Left colon (tissue), 2 donors: ENCODE measurements at places on chromosomes 12 and 14.

GRCh38 chr12:115140981-115141655 is 457.1 kb upstream of the TBX3 start:
- DNase-seq = no peak

DNA sequence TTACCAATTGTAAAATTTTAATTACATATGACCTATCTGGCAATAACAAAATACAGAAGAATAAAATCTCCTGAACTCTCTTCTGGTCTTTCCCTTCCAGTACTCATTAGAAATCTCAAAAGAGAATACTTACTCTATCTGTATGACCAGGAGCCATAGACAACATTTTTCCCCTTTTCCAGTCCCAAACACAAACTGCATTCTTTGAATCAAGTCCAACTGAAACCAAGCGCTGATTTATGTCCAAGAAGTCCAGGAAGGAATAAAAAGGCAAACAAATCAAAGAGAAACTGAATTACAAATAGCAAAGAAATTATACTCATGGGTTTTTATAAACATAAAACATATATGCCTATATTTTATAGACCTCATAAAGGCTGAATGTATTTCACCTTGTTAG is 46.7 kb downstream of the EML5 start:
- DNase-seq = no peak

GRCh38 chr12:101877806-101878242 is 444 bp downstream of the DRAM1 start:
- peak; percentile 33 for DNase-seq

- no peak for DNase-seq
Observed at GRCh38 chr14:75335571-75335970, 56.9 kb downstream of the FOS start.

DNA sequence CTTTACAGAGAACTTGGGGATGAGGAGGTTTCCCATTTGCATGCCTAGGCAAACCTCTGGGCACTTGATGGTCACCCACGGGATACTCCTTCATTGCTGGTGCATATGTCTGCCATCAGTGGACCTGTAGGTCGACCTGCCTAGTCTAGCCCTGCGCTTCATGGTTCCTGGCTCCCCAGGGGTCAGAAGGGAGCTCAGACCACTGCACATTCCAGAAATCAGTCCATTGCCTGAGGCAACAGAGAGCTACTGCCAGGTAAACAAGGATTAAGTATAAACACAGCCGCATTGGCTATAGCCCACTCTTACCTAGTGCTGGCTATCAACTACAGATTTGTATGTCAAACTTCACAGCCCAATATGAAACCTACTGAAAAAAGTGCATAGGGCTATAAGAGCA is 476.4 kb downstream of the SOX5 start:
- DNase-seq = no peak

GRCh38 chr12:103100257-103100831 is 142.9 kb downstream of the ASCL1 start:
- DNase-seq = no peak

- no peak for DNase-seq
Observed at GRCh38 chr12:27859648-27860047, 79.6 kb upstream of the MANSC4 start.

DNA sequence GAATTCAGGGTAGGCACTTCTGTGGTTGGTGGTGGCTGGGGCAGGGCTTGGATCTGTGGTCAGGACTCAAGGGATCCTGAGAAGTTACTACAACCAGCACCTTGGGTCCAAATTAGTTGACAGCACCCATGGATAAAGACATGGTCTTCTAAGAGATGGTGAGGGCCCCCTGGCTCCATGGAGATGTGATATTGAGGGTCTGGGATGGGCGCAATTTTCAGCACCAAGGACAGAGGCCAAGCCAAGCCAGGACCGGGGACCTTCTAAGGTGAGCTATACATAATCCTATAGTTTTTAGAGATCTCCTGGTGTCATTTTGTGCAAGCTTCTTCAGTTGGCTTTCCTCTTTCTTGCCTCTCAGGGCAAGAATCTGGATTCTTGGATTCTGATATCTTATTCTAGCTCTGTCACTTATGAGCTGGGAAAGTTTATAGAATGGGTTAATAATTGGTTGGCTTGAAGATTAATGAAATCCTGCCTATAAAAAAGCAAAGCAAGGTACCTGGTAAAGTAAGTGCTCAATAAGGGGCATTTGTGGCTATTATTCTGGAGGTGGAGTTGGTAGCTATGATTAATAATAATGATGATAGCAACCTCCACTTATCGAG is 130.1 kb upstream of the LHX5 start:
- no peak for DNase-seq

- peak; percentile 88 for DNase-seq
Observed at GRCh38 chr12:56634242-56634836, 4.2 kb upstream of the BAZ2A start.

DNA sequence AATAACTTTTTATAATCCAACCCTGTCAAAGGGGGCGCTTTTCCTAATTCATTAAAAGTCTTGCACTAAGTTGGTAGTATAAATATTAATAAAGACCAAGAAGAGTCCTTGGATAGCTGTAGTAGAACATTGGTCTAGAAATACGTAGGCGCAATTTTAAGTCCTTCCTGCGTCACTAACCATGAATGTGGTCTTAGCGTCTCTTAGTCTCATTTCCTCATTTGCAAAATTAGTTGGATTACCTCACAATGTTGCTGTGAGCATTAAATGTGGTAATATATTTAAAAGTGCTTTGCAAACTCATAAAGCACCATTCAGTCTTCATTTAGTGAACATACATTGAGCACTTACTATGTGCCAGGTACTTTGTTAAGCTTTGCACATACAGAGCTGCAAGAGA is 149.7 kb downstream of the AEBP2 start:
- DNase-seq = no peak

DNA sequence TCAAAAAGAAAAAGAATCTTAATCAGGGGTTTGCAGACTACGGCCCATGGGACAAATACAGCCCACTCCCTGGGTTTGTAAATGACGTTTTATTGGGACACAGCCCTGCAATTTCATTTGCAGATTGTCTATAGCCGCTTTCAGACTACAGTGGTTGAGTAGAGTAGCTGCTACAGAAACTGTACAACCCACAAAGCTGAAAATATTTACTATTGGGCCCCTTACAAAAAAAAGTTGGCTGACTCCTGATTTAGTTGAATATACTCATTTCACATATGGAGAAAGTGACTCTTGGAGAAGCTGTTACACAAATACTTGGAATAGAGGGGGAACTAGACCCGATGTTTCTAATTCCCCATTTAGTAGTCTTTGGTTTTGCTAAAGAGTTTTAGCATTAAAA is 162.5 kb upstream of the NOS1 start:
- DNase-seq = no peak

GRCh38 chr12:18886962-18887361 is 149.0 kb downstream of the CAPZA3 start:
- DNase-seq = no peak

DNA sequence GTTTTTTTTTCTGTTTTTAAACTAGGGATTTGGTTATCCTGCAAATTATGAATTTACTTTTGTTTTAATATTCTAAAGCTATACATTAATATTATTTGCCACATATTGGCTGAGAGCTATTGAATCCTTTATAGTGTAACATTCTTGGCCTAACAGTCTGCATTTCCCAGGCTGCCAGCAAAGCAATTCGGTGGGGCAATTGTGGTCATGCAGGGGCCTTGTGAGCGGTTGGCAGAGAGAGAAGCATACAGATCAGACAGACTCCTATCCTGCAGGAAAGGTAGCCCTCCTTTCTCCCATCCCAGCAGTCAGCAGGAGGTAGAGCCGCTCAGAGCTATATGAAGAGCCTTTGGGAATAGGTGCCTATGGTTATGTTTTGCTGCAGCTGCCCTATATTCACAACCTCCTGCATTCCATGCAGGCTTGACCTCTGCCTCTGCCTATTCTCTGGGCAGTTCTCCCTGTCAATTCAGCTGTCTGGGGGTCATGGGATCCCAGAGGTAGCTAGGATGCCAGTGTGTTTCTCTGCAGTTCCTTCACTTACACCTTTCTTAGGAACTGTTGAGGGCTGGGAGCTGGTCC is 144.7 kb downstream of the GPHN start:
- DNase-seq = no peak

GRCh38 chr14:26841920-26842741 is 244.3 kb upstream of the NOVA1 start:
- DNase-seq = peak; percentile 37

- DNase-seq = peak; percentile 19
Observed at GRCh38 chr12:80937391-80938238, at the start of gene LIN7A. TSS of gene LIN7A (minus strand) at chr12:80937934. CDS start at chr12:80937722, 212 bp downstream.

DNA sequence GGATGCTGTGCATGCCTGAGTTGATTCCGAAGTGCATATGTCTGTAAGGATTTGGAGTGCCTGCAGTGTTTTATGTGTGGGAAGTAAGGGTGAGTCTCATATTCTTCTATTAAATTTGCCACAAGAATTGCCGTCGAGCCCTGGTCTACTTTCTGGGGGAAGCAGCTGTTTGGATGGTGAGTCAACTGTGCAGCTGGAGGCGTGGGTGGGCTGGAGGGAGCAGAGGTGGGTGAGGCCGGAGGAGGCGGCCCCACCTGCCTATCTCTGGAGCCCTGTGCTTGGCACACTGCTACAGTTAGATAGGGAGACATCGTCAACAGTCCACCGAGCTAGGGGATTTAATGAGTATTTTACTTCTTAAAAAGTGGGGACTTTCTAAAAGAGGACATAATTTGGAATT is 9.7 kb downstream of the GLRX5 start:
- DNase-seq = no peak

DNA sequence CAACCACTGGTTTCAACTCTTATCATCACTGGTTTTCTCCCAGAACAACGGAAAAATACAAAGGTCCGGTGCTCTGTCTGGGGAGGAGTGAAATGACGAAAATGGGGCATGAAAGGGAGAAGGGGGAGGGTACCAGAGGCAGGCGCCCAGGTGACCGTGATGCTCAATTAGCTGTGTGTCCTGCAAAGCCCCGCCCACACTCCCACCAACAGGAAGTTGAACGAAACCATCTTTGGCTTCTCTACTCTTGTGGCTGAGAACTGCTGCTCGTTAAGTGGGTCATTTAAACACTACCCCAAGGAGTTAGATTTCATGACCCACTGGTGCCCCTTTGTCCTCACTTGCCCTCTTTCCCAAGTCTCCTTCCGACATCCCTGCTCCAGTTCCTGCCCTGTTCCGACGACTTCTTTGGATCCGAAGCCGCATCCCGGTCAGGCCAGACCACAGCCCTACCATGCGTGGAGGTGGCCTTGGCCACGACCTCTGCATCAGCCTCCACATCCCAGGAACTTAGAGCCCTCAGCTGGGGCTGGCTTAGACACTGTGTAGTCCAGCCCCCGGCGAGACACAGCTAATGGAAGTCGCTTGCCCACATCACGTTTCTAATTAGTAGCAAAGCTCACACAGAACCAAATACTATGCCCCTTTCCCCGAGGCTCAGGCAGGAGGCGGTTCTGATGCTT is 11.4 kb upstream of the LRTM2 start:
- DNase-seq = no peak

- DNase-seq = no peak
Observed at GRCh38 chr12:117034249-117034648, 65.0 kb downstream of the TESC start.

DNA sequence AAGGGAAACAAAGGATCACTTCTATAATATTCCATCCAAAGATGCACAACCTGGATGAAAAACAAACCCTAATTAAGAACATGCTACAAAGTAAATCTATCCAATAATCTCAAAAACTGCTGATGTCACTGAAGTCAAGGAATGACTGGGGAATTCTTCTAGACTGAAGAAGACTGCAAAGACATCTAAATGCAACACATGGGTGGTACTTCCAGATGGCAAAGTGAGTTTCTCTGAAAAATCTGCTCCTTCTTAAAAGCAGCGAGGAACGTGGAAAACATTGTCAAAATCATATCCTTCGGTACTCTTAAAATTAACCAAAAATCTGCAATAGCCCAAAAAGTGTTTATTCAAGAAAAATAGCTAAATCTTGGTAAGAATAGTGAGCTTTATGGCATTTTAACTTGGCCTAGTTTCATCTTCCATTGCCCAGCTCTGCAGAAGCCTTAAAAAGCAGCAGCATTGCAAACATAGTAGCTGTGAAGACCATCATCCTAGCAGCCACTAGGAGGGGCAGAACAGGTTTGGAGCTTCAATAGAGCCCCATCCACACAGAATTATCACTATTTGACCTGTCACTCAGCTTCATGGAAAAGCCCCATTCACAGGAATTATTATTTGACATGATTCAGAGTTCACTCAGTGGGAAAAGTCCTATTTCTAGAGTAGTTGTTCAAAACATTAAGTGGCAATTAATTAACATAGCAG is 7.4 kb downstream of the CLEC14A start:
- DNase-seq = no peak

DNA sequence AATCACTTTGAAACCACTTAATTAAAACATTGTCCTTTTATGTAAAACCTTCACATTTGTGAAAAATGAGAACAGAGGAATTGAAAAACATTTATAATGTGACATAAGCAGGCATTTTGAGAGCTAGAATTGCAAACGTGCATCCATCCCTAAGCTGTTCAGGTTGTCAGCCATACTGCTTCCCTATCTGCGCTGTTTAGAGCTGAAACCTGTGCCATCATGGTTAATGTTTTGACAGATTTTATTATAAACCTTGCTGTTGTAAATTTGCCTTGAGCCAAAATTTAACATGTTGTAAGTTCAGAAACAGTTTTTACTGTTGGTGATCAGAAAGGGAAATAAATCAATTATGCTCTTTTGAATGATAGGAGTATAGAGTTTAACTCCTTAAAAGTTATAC is 31.9 kb downstream of the FOXA1 start:
- DNase-seq = peak; percentile 28

DNA sequence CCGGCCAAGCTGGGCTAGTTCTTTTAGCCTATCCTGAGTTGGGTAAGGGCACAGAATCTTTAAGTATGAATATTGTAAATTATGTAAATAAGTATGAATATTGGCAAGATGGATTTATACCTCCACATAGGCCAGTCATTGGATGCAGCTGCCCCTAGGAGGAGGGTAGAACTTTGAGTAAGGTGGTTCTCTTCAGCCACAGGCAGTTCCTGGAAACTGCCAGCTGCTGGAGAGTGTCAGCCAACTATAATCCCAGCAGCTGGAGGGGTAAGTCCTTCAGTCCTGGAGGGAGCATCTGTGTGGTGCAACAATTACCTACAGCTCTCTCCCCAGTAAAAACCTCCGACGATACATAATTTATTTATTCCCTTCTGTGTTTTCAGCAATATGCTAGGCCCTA is 65.8 kb upstream of the TMPO start:
- no peak for DNase-seq

GRCh38 chr12:131867891-131868675 is 26.3 kb upstream of the ULK1 start:
- DNase-seq = no peak

GRCh38 chr12:122081697-122082221 is 3.2 kb downstream of the MLXIP start:
- no peak for DNase-seq

- DNase-seq = no peak
Observed at GRCh38 chr14:65772921-65773574, 360.5 kb downstream of the FUT8 start.

DNA sequence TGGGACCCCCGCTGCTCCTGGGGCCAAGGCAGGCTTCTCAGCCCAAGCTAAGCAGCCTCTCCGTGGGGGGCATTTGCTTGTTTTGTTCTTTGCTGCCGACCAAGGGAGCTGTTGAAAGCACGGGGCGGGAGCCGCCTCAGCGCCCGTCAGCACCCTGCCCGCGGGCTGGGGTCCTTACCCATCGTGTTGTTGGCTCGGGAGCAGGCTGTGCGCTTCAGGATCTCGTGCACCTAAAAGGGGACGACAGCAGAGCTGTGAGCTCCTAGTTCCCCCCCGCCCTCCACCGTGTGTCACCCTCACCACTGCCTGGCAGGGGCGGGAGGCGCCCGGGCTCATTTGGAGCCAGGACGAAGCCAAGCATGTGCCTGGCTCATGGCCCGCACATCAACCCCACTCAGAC is 117.5 kb downstream of the ANO2 start:
- DNase-seq = no peak
